ENCODE measurements at places on chromosomes 5 and 9. TPM values are rescaled to one million over a fixed set of nuclear protein-coding genes. Genes with fewer than 3 reads are reported as not detected.

The ZFP2 gene
- total RNA-seq, result not detected

The UBE2QL1 gene
- 0.64 TPM for total RNA-seq

The AK8 gene
- 0.21 TPM for total RNA-seq

The SYNPO gene
- total RNA-seq, result 4.3 TPM

The PRELID2 gene
- total RNA-seq, result 8.9 TPM

The TTC16 gene
- total RNA-seq, result not detected

The SLC28A3 gene
- total RNA-seq, result not detected

The IFNA13 gene
- total RNA-seq, result not detected

The AFAP1L1 gene
- 2.0 TPM for total RNA-seq

The ROR2 gene
- total RNA-seq, result 1.5 TPM

The NPR3 gene
- 0.10 TPM for total RNA-seq
